Foreskin keratinocyte (primary cell): ENCODE measurements at places on chromosomes 5 and 9. TPM values are rescaled to one million over a fixed set of nuclear protein-coding genes. Genes with fewer than 3 reads are reported as not detected.

Gene TAF11L5
- not detected in 2 replicates for polyA plus RNA-seq

Gene PCDHGA8
- 0.02 TPM in 2 replicates for polyA plus RNA-seq

Gene FAM120A
- polyA plus RNA-seq = 34.5 and 41.6 TPM in 2 replicates

Gene HSDL2
- polyA plus RNA-seq = 11.5 and 13.1 TPM in 2 replicates

Gene MEGF9
- polyA plus RNA-seq = 3.2 and 3.9 TPM in 2 replicates

Gene SPATA31A3
- polyA plus RNA-seq = not detected in 2 replicates

Gene RBM18
- polyA plus RNA-seq = 17.6 and 18.1 TPM in 2 replicates

DNA sequence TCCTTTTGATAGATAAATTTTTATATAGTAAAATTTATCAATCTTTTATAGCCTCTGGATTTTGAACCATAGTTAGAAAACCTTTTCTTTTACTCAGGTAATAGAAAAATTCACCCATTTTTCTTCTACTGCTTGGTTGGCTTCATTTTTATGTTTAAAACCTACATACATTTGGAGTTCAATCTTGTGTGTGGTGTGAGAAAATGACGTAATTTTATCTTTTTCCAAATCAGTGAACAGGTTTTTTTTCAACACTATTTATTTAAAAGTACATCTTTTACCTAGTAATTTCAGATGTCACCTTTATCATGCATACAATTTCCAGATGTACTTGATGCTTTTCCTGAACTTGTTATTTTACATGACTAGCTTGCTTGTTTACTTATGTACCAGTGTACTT, 200.2 kb downstream of the TRIM36 start:
- no peak for DNase-seq

- no peak for DNase-seq
Observed at GRCh38 chr9:16527573-16527972, 342.9 kb downstream of the BNC2 start.

DNA sequence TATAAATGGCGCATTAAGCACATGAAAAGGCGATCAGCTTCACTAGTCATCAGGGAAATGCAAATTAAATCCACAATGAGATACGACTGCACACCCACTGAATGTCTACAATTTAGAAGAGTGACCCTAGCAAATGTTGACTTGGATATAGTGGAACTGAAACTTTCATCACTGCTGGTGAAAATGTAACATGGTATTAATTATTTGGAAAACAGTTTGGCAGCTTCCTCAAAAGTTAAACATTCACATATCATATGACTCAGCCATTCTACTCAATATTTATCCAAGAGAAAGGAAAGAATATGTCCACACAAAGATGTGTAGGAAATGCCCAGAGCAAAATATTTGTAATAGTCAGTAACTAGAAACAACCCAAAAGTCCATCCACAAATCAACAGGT, 146.5 kb downstream of the LPAR1 start:
- DNase-seq = no peak

GRCh38 chr5:107513337-107514085, 157.2 kb downstream of the EFNA5 start:
- no peak for DNase-seq

GRCh38 chr9:80797831-80798688, 891.3 kb downstream of the TLE1 start:
- no peak for DNase-seq

DNA sequence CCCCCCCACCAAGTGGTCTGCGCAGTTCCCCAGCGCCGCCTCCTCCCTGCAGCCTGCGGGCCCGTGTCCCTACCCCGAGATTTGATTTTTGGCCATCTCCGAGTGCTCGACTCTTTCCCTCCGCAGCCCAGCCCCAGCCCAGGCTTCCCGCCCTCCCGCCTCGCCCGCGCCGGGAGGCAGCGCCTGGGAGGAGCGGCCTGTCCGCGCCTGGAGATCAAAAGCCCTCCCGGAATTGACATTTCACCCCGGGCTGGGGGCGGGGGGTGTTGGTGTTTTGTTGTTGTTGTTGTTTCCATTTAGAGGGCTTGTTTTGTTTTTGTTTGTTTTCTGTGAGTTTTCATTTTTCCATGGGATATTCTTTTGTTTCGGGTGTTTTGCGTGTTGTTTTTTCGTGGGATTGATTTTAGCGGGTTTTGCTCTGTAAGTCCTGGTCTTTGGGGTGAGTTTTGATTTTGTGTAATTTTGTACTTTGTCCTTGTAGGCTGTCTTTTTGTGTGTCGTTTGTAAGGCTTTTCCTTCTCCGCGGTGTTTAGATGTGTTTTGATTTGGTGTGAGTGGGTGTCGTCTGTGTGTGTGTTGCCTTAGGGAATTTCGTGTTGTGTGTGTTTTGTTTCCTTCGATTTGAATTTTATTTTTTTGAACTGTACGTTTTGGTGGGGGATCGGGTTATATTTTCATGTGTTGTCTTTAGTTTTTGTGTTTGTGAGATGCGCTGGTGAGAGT, 1.7 kb upstream of the PAX5 start:
- DNase-seq = no peak

- DNase-seq = peak; percentile 23
Observed at GRCh38 chr5:22678886-22679285, 174.3 kb downstream of the CDH12 start.

DNA sequence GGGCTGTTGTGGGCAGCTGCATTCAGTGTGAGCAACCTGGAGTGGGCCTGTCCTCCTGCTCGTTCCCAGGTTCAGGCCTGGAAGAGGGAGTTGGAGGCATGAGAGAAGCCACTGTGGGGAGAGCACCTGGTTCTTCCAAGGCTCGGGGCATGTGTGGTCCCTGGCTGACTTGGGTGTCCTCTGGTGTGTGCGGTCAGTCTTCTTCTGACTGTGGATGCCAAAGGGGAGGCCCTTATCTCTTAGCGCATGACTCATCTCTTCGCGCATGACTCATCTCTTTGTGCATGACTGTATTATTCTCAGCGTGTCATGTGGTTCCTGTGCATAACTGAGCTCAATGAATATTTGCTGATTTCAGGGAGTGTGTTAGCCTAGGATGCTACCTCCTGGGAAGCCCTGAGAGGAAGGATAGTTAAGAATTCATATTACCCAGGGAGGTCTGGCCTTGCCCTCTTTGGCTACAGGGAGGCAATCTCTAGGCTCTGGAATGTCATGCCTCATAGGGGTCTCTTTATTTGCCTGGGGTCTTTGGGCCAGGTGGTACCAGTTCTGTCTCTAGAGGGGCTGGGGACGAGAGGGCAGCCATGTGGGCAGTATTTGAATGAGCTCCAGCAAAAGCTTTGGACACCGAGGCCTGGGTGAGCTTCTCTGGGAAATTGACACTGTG, 188.7 kb downstream of the HSPA4 start:
- DNase-seq = peak; percentile 91

DNA sequence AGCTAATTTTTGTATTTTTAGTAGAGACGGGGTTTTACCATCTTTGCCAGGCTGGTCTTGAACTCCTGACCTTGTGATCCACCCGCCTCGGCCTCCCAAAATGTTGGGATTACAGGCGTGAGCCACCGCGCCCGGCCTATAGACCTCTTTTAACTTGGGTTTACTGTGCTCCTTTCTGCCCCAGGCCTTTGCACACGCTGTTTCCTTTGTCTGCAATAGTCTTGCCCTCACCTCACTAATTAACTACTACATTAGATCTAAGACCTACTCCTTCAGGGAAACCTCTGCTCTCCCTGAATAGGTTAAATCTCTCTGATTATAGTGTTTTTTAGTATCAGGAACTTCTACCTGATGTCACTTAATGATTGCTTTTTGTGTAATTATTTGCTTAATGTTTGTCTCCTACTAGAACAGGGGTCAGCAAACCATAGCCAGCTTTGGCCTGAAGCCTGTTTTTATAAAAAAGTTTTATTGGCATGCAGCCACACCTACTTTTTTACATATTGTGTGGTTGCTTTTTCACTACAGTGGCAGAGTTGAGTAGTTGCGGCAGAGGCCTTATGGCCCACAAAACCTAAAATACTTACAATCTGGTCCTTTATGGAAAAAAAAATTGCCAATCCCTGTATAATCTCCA, 31.2 kb upstream of the TLE1 start:
- no peak for DNase-seq

DNA sequence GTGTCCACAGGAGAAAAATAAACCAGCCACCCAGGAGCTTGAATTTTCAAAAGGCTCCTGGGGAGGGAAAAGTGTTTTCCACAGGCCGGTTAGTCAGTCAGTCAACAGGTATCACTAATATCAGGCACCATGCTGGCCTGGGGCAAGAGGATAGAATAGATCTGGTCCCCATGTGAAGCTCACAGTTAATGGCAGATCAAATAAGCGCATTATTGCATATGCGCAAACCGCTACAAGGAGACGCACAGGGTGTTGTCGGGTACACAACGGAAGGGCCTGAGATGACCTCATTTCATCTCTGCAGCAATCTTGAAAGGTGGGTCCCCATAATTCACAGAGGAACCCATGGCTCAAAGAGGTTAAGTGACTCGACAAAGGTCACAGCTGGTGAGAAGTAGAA, 260.7 kb downstream of the CRB2 start:
- no peak for DNase-seq

GRCh38 chr9:95588724-95589588, 72.2 kb upstream of the PTCH1 start:
- no peak for DNase-seq

GRCh38 chr5:158456241-158456640, 597.3 kb upstream of the CLINT1 start:
- DNase-seq = no peak

GRCh38 chr9:109488791-109489492, 9.2 kb downstream of the PTPN3 start:
- no peak for DNase-seq

DNA sequence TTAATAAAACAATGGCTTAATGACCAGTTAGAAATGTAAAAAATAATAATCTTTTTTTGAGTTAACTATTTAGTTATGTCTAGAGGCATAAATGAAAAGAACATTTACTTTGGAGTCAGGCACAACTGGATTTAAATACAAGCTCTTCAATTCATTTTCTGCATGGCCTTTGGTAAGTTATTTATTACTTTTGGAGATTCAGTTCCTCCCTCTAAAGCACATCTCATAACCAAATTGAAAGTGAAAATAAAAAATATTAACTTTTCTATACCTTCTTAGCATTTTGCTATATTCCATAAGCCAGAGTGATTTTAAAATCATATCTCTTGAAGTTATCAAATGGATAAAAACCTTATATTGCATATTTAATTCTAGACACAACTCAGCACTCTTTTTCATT, 434.9 kb upstream of the SMARCA2 start:
- DNase-seq = no peak

GRCh38 chr9:86792136-86792535, 155.2 kb downstream of the GAS1 start:
- DNase-seq = peak; percentile 77

DNA sequence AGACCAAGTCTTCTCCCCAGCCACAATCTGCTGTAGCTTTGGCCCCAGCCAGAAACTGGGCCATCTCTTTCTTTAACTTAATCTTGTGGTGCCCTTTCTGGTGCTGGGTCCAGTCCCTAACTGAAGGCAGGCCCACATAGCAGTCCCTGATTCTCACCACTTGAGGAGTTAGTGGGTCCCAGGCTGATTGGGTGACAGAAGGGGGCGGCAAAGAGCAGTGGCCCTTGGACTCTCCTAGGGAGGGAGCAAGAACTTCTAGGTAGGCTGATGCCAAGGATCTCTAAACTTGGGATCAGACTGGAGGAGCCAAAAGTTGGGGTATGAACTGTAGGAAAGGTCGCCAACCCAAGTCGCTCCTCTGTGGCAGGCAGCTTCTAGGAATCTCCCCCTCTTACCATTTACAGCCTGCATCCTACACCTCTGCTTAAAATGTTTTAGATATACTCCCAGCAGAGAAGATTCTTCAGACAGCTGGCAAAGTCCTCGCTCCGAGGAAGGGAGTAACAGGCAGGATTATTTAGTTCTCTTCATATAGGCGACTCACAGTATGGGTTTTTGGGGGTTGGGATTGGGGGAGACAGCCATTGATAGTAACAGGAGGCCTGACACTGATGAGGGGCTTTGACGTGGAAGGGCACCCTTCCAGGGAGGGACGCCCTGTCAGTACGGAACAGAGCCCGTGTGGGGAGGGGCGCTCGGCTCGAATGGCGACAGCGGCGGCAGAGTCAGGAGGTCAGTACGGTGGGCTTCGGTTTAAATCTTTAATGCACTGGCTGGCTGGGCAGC, 2.0 kb upstream of the CCL27 start:
- peak; percentile 63 for DNase-seq

DNA sequence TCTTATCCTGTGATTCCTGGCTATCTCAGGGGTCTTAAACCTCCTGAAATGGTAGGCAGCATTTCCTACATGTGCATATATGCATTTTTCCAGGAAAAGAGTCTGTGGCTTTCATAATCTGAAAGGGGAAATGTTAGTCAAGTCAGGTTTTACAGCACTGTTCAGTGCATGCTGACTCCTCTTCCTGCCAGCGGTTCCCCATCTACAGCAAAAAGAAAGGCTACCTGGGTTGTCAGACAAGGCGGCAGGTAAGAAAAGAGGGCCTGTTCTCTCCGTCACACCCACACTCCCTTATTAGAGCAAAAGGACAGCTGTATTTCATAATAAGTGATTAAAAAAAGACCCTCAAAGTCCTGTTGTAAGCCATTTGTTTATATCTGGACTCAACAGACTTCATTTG, 4.3 kb upstream of the SPATA6L start:
- no peak for DNase-seq

DNA sequence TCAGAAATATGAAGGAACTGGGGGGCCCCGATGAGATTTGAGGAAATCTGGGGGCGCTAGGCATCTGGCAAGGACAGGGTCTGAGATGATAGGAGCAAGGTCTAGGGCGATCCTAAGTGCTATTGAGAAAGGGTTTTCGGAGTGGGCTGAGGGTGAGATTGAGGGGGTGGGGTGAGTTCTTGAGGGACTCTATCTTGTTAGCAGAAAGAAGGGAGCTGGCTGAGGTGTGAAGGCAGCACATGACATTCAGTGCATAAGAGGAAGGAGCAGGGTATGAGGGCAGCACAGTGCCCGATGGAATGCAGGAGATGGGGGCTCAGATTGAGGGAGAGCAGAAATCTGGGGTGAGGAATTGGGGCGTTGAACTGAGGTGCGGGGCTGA, 640 bp downstream of the TRIM32 start:
- no peak for DNase-seq

DNA sequence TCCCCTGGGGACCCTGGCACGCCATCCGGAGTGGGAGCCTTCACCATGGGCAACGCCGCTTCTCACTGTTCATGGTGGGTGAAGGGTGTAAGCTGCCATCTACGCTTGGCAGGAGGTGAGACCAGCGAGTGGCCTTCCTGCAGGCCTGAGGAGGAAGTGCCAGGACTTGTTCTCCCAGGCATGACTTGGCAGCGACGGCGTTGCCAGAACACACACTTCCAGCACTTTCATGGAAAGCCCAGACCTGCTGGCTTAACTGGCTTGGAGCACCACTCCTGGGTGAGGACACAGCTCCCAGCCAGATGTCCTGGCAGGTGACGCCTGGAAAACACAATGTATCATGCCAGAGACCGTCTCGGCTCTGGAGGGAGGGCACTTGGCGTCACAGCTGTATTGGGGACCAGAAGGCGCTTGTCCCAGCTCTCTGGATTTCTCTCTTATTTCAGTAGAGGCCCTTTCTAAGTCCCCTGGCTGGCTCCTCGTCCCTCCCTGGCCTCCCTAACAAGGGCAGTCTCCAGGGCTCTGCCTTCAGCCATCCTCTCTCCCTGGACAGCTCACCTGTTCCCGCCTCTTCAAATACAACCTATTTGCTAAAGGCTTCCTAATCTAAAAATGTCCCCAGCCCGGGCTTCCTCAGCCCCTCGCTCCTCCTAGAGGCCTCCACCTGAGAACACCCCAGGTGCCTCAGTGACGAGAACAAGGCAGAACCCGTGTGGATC, 188.3 kb downstream of the OLFM1 start:
- no peak for DNase-seq

GRCh38 chr5:6719896-6720560, 6.8 kb downstream of the TENT4A start:
- no peak for DNase-seq
